Right lobe of liver (tissue), 6 donors: ENCODE measurements at places on chromosomes 2 and 18. TPM values are rescaled to one million over a fixed set of nuclear protein-coding genes. Genes with fewer than 3 reads are reported as not detected.

Gene EMILIN2
- 2.4 TPM for total RNA-seq

DNA sequence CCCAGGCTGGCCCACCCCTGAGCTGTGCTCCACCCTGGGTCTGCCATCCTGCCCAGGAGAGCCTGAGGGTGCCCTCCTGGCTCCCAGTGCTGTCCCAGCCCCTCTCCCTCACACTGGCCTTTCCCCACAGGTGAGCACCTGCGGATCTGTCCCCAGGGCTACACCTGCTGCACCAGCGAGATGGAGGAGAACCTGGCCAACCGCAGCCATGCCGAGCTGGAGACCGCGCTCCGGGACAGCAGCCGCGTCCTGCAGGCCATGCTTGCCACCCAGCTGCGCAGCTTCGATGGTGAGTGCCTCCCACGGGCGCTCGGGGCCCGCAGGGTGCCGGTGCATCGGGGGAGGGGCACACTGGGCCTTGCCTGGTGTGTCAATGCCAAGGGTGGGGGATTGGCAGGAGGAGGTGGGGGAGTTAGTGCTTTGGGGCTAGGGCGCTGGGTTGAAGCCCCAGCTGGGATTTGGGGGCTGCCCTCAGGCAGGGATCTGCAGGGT lies 23.5 kb downstream of the GPC1 start:
- no peak for DNase-seq

Gene SERPINB4
- not detected for total RNA-seq

- no peak for DNase-seq
These were observed 30.7 kb downstream of the PTRHD1 start for GRCh38 chr2:24762518-24762917.

GRCh38 chr18:55338978-55339650 lies 248.9 kb downstream of the TCF4 start:
- DNase-seq = no peak

DNA sequence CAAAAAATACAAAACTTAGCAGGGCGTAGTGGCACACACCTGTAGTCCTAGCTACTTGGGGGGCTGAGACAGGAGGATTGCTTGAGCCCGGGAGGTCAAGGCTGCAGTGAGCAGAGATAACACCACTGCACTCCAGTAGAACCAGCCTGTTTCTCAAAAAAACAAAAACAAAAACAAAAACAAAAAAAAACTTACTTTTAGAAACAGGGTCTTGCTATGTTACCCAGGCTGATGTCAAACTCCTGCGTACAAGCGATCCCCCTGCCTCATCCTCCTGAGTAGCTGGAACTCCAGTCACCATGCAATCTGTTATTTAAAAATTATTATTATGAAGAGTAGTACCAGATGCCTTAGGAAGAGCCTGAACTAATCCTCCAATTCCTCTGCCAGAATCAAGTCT lies 35.0 kb upstream of the GLI2 start:
- no peak for DNase-seq

- DNase-seq = no peak
These were observed 5.8 kb upstream of the COLEC12 start for GRCh38 chr18:506264-506663.

DNA sequence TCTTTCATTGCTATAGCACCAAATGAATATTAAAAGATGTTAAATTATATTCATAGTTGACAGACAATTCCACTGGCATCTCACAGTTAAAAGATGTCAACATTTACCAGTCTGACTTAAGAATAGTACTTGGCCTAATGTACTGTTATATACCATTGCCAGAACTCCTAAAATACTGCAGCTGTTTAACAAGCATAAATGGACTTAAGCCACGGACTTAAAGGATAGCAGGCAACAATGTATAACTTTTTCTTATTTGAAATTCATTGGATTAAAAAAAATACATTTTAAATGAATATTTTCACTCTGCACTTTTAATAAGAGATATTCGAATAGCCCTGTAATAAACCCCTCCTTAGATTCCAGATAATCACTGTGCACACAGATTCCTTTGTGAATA lies 3.8 kb downstream of the TCF4 start:
- no peak for DNase-seq

Gene SAG
- total RNA-seq = not detected

Gene DPP10
- 0.09 TPM for total RNA-seq

- DNase-seq = no peak
These were observed 77.5 kb upstream of the RANBP2 start for GRCh38 chr2:108641756-108642155.

- DNase-seq = no peak
These were observed 48.7 kb downstream of the RMDN2 start for GRCh38 chr2:37973615-37974353.

DNA sequence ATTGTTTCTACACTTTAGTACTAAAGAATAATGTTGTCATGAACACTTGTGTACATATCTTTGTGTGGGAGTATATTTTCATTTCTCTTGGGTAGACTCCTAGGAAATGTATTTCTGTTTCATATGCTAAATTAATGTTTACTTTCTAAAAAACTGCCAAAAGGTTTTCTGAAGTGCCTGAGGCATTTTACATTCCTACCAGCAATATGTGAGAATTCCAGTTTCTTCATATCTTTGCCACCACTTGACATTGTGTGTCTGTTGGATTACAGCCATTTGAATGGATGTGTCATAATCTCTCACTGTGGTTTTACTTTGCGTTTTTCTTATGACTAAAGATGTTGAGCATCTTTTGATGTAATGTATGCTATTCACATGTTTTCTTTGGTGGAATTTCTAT lies 428.2 kb upstream of the KCNH7 start:
- DNase-seq = no peak

DNA sequence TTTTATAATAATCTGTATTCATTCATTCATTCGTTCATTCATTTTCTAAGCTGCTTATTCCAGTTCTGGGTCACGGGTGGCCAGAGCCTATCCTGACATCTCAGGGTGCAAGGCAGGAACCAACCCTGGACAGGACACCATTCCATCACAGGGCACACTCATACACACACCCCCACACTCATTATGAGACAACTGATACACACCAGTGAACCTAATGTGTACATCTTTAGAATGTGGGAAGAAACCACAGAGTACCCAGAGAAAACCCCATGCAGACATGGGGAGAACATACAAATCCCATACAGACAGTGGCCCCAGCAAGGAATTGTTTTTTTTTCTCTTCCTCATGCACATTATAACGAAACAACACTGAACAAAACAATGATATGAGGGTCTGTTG lies 54.7 kb downstream of the RTN4 start:
- no peak for DNase-seq

- no peak for DNase-seq
These were observed 35.5 kb upstream of the GNAL start for GRCh38 chr18:11653521-11653920.
